ENCODE measurements at places on chromosomes 12 and 14.

DNA sequence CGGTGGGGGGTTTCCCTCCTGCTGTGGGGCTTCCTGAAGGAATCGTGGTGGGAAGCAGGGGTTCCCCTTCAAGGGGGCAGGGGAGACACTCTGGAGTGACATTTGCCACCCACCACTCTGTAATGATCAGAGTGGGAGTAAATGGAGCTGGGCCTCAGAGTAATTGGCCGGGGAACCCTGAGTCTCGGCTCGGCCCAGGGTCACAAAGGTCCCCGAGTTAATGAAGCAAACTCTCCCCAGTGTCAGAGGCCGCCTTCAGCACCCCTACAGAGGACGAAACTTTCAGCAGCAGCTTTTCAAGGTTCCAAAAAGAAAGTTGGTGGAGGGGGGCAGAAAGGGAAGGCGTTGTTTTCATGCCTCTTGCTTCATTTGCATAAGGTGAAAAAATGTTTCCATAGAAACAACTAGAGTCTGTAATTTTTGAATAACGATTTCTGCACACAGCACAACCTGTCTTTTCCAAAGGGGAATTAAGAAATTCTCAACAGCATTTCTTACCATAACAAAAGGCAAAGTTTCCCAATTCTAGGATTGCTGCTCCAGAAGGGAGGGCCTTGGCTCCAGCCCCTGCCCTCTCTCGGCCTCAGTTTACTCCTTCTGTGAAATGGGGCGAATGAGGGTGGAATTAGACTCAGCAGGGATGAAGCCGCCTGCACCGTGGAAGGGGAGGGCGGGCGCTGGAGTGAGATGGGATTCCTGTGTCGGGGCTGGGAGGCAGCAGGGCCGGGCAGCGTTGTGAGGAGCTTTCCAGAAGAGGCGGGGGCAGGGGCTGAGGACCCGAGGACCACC, 67.0 kb upstream of the BEGAIN start:
- DNase-seq = no peak

DNA sequence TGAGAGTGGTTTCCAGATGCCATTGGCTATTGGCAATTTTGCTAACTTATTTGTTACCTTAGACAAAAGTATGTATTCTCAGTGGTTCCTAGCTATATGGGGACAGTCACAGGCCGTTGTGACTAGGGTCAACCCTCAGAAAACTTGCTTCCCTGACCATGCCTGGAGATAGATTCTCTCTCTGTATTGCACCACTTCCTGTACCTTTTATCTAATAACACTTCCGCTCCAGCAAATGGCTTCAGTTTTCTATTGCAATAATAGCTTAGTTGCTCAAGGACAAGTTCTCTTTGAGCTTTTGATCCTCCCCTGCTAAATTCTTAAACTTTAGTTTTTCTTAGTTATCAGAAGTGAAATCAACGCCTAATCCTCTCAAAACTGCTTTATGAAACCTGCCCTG, 338.0 kb downstream of the RMST start:
- no peak for DNase-seq

- no peak for DNase-seq
These were observed 3.7 kb upstream of the DENND5B start for GRCh38 chr12:31594681-31595080.

DNA sequence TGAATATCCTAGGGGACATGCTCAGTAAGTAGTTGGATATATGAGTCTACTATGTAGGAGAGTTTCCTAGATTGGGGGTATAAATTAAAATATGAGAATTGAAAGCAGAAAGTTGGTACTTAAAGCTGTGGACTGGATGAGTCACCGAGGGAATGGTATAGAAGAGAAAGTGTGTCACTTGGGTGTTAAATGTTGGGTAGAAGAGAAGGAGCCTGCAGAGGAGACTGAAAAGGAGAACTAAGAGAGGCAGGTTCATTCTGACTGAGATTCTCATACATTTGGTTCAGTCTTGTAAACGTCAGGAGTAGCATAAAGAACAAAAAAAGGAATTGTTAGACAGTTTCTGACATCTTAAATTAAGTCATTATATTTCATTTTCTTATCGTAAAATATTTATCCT, 19.9 kb downstream of the LRRC9 start:
- DNase-seq = no peak

- no peak for DNase-seq
These were observed 91.9 kb downstream of the PCNX1 start for GRCh38 chr14:70999117-70999516.

DNA sequence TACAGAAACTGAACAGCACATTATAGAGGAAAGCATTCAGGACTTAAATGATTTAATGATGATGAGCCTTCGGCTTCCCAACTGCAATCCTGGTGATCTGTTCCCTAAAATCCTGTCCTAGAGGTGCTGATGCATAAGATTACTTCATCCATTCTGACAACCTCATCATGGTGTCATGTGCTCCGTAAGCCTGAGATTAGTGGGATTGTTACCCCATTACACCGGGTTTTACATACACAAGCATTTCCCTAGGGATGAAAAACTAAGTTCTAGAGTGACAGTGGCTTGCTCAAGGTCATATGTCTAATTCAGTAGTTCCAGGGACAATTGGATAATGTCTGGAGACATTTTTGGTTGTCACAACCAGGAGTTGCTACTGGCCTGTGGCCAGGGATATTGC, 2.5 kb upstream of the RNASE13 start:
- DNase-seq = no peak

GRCh38 chr14:69518289-69519101, 34.0 kb downstream of the PLEKHD1 start:
- no peak for DNase-seq

DNA sequence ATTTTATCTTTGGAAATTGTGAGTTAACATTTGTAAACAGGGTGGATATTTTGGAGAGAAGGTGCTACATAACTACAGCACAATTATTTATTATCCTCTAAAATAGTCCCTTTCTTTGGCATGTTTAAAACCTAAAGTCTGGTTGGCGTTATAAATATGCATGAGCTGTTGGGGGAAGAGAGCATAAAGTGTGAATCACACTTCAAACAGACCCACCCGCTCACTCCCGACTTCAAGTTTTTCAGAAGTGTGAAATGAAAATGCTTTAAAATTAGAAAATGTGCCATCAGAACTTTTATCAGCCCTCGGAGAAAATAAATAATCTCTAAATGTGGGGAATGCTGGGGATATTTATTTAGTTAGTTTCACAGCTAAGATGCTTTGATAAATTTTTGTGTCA, 1006.9 kb downstream of the NRXN3 start:
- DNase-seq = no peak

GRCh38 chr12:81896771-81897170, 137.6 kb upstream of the PPFIA2 start:
- peak; percentile 15 for DNase-seq

DNA sequence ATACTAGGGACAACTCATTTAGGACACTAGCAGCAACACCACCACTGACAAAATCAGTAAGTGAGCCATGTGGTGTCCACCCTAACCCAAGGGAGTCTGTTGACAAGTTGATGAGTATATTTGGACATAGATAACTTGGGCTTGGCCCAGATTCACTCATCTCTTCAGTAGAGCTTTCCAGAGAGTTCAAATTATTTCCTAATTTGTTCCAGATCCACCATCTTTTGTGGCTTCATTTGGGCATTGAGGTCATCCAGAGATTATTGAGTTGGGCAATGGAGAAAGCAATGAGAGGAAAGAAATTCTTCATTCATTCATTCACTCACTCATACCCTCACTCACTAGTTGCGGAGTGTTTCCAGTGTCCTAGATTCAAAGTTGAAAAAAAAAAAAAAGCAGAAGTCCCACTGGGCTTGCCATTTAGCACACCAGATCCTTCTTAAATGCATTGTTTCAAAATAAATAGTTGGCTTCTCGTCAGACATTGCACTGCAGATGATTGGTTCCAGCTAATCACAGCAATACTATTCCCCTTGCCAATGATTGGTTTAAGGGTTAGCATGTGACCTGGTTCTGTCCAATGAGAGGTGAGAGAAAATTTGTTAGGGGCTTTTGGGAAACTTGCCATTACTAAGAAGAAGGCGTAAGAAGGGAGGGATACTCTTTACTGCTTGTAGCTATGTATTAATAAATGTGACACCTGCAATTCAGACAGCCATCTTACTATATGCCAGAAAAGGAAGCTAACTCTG, 31.8 kb upstream of the WSCD2 start:
- DNase-seq = no peak

DNA sequence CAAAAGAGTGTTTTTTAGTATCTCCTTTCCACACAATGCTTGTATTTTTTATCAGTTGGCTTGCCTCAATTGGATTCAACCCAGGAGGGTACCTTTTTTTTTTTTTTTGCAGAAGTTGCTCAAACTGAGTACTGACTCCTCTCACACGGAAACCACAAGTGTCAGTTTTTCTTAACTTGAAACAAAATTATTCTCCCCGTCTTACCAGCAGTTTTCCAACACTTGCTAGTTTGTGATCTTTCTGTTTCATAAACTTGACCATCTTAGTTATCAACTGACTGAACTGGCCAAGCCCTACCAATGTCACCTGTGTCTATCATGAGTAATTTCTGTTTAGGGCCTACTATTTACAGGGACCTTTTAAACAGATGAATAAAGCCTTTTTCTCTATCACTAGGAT, 34.1 kb upstream of the ITPR2 start:
- no peak for DNase-seq

GRCh38 chr12:24711056-24712008, 237.6 kb downstream of the BCAT1 start:
- DNase-seq = no peak

DNA sequence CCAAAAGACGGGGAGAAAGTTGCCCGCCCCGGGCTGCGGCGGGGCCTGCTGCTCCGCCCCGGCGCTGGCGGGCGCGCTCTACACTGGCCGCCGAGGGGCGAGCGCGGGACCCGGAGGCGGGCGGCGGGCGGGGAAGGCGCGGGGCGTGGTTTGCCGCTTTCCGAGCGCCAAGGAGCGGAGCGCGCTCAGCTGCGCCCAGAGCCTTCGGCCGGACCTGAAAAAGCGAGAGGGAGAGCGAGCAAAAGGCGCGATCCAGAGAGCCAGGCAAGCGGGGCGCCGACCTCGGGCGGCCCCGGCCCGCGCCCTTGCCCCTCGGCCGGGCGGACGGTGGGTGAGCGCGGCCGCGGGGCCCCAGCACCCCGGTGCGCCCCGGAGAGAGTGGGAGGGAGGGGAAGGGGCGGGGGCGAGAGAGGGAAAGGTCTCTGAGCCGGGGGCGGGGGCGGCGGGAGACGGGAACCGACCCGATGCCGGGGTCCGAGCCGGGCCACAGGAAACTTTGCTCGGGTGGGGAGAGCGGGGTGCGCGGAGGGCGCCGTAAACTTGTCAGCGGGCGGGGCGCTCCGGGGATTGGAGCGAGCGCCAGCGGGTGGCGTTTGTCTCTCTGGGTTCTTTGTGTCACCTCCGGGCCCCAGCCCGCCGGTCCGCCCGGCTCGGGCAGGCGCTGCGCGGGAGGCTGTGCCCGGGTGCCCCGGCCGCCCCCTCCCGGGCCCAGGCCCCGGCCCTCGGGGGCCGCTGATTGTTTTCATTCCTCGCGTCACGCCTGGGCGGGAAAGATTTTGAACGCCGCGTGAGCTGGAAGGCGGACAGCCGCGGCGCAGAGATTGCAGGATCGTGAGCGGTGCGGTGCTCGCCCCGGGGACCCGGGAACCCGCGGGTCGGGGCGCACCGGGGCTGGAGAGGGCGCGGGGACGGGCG, at the start of gene SYNE2:
TSS of gene SYNE2 (plus strand) at position 188 of the 915 bp plus-strand sequence. CDS start 56,145 bp downstream, outside the sequence.
- DNase-seq = peak; percentile 76

- no peak for DNase-seq
These were observed 165.0 kb upstream of the GZMB start for GRCh38 chr14:24798911-24799462.

DNA sequence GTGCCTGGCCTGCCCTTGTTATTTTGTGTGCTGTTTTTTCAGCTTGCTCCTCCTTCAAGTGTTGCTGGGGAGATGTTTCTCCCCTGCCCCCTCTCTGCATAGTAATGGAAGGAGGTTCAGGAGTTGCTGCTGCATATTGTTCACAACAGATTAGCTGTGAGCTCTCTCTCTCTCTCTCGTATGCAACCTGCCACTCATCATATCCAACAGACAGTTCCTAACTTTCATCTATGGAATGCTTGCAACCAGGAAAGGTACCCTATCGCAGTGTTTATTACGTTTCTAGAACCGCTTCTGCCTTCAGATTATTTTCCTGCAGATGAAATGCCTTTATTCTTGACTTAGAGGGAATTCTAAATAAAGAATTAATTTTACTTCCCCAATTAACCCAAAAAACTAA, 372.9 kb downstream of the RMST start:
- DNase-seq = no peak

DNA sequence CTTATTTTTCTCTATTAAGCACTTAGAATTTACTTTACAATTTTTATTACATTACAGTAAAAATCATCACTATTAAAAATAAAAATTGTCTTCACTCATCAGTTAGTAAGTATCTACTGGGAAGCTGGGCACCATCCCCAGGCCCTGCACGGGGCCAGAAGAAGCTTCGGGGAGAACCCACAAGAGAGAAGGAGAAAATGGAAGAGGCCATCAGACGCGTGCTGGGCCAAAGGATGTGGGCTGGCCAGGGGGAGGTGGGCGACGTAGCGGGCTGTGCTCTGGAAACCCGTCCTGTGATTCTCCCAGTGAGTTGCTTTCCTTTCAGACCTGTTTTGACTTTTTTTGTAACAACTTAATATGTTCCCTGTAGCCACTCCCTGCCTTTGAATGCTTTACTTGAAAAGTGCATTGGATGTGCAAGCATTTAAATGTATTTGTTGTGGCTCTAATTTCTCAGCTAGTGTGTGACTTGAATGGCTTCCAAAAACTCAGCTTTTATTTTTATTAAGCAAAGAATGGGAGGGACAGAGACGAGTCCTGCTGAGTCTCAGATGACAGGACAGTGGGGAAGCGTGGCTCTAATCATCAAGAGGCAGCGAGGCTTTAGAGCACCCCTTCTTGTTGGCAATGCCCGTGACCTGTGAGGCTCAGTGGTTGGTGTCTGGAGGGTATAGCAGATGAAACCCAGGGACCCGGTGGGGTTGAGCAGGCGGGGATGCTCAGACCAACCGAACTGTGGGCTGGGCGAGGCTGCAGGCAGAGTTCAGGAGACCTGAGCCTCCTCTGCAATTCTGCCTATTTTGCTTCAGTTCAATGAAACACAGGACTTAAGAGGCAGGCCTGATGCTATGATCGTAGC, 38.8 kb downstream of the SYNE3 start:
- DNase-seq = no peak

GRCh38 chr12:62856454-62856853, 78.5 kb downstream of the PPM1H start:
- no peak for DNase-seq

DNA sequence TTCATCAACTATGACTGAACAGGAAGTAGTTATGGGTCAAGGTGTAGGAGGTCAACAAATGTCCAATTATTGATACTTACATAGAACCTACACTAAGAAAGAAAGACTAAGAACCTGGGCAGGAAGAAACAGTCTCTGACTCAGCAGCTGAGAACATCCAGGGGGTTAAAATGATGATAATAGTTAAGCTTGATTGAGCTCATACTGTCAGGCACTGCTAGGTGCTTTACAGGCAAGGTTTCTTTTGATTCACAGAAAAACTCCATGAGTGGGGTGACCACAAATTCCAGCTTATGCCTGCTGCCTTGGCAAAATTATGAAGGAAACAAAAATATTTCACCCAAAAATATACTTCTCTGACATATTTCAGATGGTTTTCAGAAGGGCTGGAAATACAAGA, 75.0 kb downstream of the ACADS start:
- DNase-seq = no peak

GRCh38 chr14:93984987-93985410, 8.6 kb upstream of the ASB2 start:
- peak; percentile 64 for DNase-seq

Data from ACHN (cell line).